ENCODE measurements at places on chromosomes 5 and 9.

- DNase-seq = no peak
Observed at GRCh38 chr5:108989761-108990392, 242.2 kb downstream of the FER start.

DNA sequence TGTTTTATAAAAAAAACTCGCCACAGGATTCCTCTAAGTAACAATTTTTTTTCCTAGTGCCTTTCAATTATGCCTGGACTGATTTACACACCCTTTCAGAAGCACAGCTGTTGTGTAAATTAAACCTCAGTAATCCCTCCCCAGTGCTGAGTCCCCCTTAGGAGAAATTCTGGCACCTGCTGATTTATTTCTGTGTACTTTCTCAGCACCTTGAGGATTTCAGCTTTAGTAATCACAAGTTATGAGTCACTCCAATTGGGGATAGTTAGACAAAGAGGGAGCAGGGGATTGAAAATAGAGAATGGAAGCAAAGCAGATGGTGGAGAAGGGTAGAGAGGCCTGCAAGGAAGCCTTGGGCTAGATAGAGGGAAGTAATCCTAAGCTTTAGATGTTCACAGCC lies 171.7 kb downstream of the TTLL11 start:
- DNase-seq = no peak

- no peak for DNase-seq
Observed at GRCh38 chr9:92275541-92275940, 18.0 kb downstream of the IARS1 start.

DNA sequence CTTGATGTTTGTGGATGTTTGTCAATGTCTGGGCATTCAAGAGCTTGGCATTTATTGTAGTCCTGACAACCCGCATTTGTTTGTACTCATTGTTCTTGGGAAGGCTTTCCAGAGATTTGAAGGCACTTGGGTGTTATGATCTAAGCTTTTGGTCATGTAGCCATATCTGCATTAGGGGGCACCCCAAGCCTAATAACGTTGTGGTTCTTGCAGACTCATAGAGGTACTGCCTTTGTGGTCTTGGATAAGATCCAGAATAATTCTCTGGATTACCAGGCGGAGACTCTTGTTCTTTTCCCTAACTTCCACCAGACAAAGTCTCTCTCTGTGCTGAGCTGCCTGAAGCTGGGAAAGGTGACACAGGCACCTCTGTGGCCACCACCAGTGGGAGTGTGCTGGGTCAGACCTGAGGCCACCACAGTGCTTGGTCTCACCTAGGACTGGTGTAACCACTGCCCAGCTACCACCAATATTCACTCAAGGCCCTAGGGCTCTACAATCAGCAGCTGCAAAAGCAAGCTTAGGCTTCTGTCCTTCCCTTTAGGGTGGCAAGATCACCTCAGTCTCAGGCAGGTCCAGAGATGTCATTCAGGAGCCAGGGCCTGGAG lies 144.4 kb upstream of the TAS2R1 start:
- DNase-seq = no peak

- DNase-seq = no peak
Observed at GRCh38 chr9:120289990-120290975, 289.7 kb downstream of the CDK5RAP2 start.

DNA sequence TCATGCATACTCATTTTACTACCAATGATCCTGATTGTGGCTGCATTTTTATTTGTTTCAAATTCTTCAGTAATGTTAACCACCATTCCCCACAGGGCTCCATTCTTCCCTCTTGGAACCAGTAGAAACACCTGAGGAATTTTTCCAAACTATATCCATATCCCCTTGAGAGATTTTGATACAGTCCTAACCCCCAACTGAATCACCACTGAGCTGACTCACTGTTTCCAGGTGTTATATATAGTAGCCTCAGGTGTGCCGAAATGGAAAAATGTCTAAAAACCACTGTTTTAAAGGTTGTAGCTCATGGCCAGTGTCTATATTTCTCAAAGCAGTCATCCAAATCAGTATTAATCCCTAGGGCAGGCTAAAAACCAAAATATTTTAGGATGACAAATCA lies 85.2 kb downstream of the MRPS27 start:
- DNase-seq = no peak
